ENCODE measurements at places on chromosomes 16 and 17.

GRCh38 chr17:74379495-74380085 lies 12.3 kb downstream of the GPR142 start:
- peaks cover 13% of the 10 kb centered on the region for H3K4me1 ChIP-seq
- DNase-seq: peak; percentile 91
- H3K36me3 ChIP-seq: no peaks in the 10 kb centered on the region

DNA sequence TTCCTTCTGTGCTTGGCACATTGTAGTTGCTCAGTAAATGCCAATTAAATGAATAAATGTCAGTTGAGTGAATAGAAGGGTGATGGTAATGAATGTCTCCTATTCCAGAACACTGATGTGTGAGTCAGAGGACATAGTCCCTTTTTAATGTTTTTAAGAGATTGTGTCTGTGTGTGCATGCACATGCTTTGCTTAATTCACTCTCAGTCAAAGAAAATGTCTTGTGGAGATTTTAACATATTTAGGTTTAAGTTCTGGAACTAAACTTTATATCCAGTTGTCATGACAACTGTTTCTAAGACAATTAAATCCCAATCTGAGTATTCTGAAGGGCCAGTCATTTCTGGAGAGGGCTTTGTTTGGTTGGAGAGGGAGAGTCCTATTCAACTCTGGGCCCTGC lies 255.3 kb upstream of the CDH11 start:
- no peak overlapping the region for H3K4me3 ChIP-seq
- DNase-seq: no peak
- no peak overlapping the region for H3K27ac ChIP-seq
- H3K27me3 ChIP-seq: no peaks in the 10 kb centered on the region
- peaks cover 19% of the 10 kb centered on the region for H3K4me1 ChIP-seq

- no peaks in the 10 kb centered on the region for H3K4me1 ChIP-seq
- H3K36me3 ChIP-seq: no peaks in the 10 kb centered on the region
- no peak overlapping the region for H3K27ac ChIP-seq
- H3K27me3 ChIP-seq: no peaks in the 10 kb centered on the region
- H3K4me3 ChIP-seq: no peak overlapping the region
These were observed 15.8 kb downstream of the CMTR2 start for GRCh38 chr16:71273384-71273783.

- no peak for DNase-seq
- no peaks in the 10 kb centered on the region for H3K27me3 ChIP-seq
- H3K4me1 ChIP-seq: no peaks in the 10 kb centered on the region
- no peak overlapping the region for H3K4me3 ChIP-seq
- no peaks in the 10 kb centered on the region for H3K36me3 ChIP-seq
- no peak overlapping the region for H3K27ac ChIP-seq
These were observed 139.4 kb upstream of the ERCC4 start for GRCh38 chr16:13780406-13781168.

- H3K36me3 ChIP-seq: no peaks in the 10 kb centered on the region
- H3K27me3 ChIP-seq: no peaks in the 10 kb centered on the region
- no peaks in the 10 kb centered on the region for H3K4me1 ChIP-seq
- no peak overlapping the region for H3K4me3 ChIP-seq
- DNase-seq: no peak
These were observed 26.1 kb downstream of the JPH3 start for GRCh38 chr16:87628246-87628923.
